A549 treated with RU486 at 1 μM for 4 hours (cell line): ENCODE measurements at places on chromosomes 2 and 18. TPM values are rescaled to one million over a fixed set of nuclear protein-coding genes. Genes with fewer than 3 reads are reported as not detected.

PRKAG3 gene
- total RNA-seq: not detected in 5 replicates

TLX2 gene
- total RNA-seq: 0.22 to 0.45 TPM (median 0.34 TPM) in 5 replicates

ITGAV gene
- 41.4 to 96.4 TPM (median 82.3 TPM) in 5 replicates for total RNA-seq

NCKAP5 gene
- 0.90 to 2.4 TPM (median 0.96 TPM) in 5 replicates for total RNA-seq

HOXD13 gene
- 0.15 to 0.29 TPM (median 0.16 TPM) in 5 replicates for total RNA-seq

SOCS6 gene
- 19.7 to 31.8 TPM (median 31.1 TPM) in 5 replicates for total RNA-seq

STON1 gene
- total RNA-seq: 0.30 to 0.50 TPM (median 0.44 TPM) in 5 replicates

PAIP2B gene
- 0.22 to 0.32 TPM (median 0.25 TPM) in 5 replicates for total RNA-seq

ST8SIA3 gene
- not detected in 5 replicates for total RNA-seq

GTF2A1L gene
- not detected in 5 replicates for total RNA-seq

GALNT13 gene
- total RNA-seq: 7.5 to 12.4 TPM (median 10.0 TPM) in 5 replicates

PLA2R1 gene
- 1.4 to 2.9 TPM (median 2.6 TPM) in 5 replicates for total RNA-seq

COL4A4 gene
- total RNA-seq: 1.0 to 2.3 TPM (median 1.3 TPM) in 5 replicates

POMC gene
- not detected in 5 replicates for total RNA-seq

IL1B gene
- total RNA-seq: 0.34 to 0.58 TPM (median 0.41 TPM) in 4 of 5 replicates, not detected in the other

FASTKD2 gene
- 17.6 to 39.4 TPM (median 35.7 TPM) in 5 replicates for total RNA-seq

DSC3 gene
- total RNA-seq: 1.6 to 2.8 TPM (median 1.9 TPM) in 5 replicates

NPAS2 gene
- 63.7 to 114 TPM (median 102 TPM) in 5 replicates for total RNA-seq

POLR1A gene
- total RNA-seq: 20.5 to 24.2 TPM (median 22.5 TPM) in 5 replicates

TUBA3E gene
- not detected in 5 replicates for total RNA-seq

LYG2 gene
- 0.17 TPM in 1 of 5 replicates, not detected in the others for total RNA-seq

ZBTB7C gene
- total RNA-seq: 0.04 to 0.19 TPM (median 0.05 TPM) in 3 of 5 replicates, not detected in the others

MGAT4A gene
- 0.85 to 1.6 TPM (median 1.4 TPM) in 5 replicates for total RNA-seq

KIAA2012 gene
- total RNA-seq: not detected in 5 replicates

SPP2 gene
- total RNA-seq: not detected in 5 replicates

ECEL1 gene
- total RNA-seq: 0.19 to 0.74 TPM (median 0.23 TPM) in 5 replicates

ST8SIA5 gene
- total RNA-seq: 0.32 TPM in 1 of 5 replicates, not detected in the others

CENPA gene
- total RNA-seq: 47.2 to 64.0 TPM (median 55.1 TPM) in 5 replicates

LAMA1 gene
- 0.05 to 0.08 TPM (median 0.07 TPM) in 5 replicates for total RNA-seq

FAM136A gene
- 89.9 to 106 TPM (median 99.5 TPM) in 5 replicates for total RNA-seq

SLC14A1 gene
- not detected in 5 replicates for total RNA-seq

AQP12A gene
- not detected in 5 replicates for total RNA-seq

TRIM43 gene
- 0.06 TPM in 1 of 5 replicates, not detected in the others for total RNA-seq

ST3GAL5 gene
- total RNA-seq: 28.6 to 33.7 TPM (median 31.3 TPM) in 5 replicates
